ENCODE measurements at places on chromosomes 6 and 20. TPM values are rescaled to one million over a fixed set of nuclear protein-coding genes. Genes with fewer than 3 reads are reported as not detected.
A peak's percentile ranks its signal among the peaks of the same experiment; 100 is the strongest.

GRCh38 chr6:13462458-13463327 is 24.7 kb downstream of the GFOD1 start:
- DNase-seq: peak; percentile 50

GRCh38 chr6:13282393-13283069 is 45.8 kb downstream of the TBC1D7 start:
- no peak for DNase-seq

DNA sequence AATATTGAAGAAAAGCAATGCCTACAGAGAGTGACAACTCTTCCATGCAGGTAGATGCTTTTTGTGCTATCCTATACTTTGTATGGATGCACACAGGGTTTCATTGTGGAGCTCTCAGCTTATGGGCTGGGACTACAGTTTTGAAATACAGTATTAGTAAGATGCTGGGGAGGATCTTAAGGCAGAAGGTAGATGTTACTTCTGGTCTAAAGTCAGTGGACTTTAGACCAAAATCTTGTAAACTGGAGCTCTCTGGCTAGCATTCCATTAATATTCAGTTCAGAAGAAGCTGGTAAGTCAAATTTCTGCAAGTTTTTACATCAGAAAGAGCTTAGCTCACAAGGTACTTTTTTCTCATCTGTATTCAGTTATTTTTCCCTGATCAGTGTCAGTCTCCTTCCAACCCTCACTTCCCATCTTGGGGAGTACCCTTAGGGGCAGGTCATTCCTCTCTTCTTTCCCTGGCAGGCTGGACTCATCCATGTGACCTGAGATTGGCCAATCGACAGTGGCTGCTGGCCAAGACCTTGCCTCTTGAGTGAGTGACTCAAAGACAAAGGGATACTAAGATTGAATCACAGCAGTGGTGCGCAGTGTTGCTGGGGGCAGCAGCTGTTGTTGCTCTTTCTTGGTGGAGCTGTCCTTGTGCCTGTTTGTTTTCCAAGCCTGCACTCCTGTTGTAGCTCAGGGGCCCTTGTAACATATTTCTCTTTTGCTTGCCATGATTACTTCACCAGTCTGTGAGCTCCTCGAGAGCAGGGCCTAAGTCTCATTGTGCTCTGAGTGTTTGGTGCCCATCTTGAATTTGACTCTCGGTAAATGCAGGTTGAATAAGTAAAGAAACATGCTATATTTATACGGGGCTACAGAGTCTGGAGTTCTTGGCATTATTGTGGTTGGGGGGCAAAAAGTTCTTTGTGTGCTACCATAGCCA is 2.8 kb upstream of the PHF20 start:
- DNase-seq: peak; percentile 98

DNA sequence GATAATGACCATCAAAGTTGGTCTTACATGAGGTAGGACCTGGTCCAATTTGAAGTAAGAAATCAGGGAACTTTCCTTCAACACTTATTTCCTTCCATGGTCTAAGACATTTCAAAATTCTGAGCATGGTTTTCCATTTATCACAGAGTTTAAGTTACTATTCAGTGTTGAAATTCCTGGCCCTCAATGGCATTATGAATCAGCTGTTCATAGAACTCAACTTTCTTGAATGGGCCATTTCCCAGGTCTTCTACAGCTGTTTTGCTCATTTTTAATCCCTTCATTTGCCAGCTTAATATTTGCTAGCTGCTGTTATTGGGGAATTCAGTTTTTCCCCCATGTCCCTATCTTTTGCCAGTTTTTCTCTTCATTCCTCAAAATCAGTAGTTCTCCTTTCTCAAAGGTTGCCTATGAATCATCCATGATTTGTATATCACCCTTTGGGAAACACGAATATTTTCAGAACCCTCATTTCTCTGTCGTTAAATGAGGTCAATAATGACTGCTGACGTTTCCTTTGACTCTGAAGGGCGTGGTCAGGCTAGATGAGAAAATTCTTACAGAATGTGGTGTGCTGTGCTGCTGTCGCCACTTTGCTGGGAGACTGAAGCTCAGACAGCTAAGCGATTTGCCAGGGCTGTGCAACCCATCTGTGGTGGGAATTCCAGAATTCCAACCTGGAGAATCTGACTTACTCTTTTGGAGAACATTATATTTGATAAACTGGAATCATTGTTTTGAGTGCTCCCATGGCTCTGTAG is 216.5 kb upstream of the FLRT3 start:
- DNase-seq: peak; percentile 87

The ARMC2 gene
- total RNA-seq: 0.97 TPM
